Endodermal cell (in vitro differentiated cells): ENCODE measurements at places on chromosomes 13 and 19.

- no peak for DNase-seq
These were observed 75.0 kb downstream of the RYR1 start for GRCh38 chr19:38508507-38508906.

DNA sequence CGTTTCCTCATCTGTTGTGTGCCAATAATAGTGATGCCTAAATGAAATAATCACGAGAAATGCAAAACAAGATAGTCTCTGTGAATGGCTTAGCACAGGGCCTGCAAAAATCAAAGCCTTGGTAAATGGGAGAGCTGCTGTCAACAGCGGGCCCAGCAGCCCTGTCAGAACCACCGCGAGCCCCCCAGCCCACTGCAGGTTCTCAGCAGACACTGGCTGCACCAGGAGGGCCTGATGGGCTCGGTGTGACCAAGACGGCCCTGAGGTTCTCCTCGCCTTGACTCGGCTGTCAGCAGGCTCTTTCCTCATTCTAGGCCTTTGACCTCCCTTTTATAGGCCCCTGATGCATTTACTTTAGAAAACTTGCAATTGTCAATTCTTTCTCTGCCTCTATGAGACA is 90.9 kb upstream of the GPR183 start:
- no peak for DNase-seq

GRCh38 chr13:74056801-74057542 is 77.2 kb downstream of the KLF12 start:
- DNase-seq = no peak

DNA sequence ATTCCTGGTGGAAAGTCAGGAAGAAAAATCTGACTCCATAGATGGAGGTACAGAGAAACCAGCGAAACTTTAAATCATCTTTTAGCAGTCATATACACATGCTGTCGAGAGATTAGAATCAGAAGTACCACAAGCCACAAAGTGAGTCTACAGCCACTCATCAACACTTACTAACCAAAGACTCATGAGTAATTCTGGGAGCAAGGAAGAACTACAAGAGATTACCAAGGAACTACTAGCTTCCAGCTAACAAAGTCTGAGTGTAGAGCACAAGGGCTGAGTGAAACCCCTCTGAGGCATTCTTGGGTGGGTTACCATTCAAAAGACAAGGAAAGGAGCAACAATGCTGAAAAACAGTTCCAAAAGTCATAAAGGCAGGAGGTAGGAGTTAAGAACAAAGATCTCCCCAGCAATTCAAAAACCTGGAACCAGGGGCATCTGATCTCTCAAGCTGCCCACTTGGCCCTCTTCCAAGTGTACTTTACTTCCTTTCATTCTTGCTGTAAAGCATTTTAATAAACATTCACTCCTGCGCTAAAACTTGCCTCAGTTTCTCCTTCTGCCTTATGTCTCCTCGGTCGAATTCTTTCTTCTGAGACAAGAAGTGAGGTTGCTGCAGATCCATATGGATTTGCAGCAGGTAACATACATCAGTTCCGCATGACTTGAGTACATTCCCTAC is 13.0 kb downstream of the RBM26 start:
- DNase-seq = no peak

GRCh38 chr13:31437975-31438374 is 238.2 kb downstream of the B3GLCT start:
- DNase-seq = no peak

- DNase-seq = no peak
These were observed 118.0 kb downstream of the ATP11A start for GRCh38 chr13:112807653-112808376.

DNA sequence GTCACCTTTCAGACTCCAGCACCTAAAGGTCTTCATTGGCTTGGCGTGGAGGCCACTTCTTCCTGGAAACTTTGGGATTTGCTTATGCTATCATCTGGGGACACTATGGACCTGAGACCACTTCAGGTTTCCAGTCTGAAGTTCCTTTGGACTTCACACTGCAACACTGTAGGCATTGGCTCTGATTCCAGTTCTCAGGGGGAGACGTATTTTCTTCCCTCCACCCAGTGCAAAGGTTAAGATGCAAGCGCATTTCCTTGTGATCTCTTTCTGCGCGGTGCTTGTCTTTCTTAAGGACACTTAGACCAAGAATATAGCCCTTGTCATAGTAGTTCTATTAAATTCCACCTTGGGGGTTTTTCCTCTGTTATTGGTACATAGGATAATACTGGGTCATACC is 299.8 kb downstream of the TSHZ3 start:
- no peak for DNase-seq

- peak; percentile 85 for DNase-seq
These were observed 1244.5 kb downstream of the PCDH9 start for GRCh38 chr13:65985612-65986011.

- no peak for DNase-seq
These were observed 12.6 kb downstream of the LSM4 start for GRCh38 chr19:18310118-18310909.

DNA sequence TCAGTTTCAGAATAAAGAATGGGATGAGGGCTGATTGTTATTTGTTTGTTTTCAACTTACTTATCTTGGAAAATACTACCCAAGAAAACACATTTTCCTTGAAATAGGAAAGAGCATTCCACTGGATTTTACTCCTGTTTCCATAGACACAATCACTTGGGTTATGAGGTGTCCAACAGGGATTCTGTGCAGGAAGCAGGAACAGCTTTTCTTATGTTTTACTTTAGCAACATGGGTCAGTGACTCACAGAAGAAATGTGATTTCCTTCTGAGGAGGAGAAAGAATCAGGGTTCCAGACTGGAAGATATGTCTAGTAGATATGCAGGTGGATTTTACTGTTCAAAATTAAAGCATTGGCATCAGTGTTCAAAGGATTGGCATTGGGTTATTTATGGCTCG is 180.8 kb upstream of the GPC6 start:
- no peak for DNase-seq

DNA sequence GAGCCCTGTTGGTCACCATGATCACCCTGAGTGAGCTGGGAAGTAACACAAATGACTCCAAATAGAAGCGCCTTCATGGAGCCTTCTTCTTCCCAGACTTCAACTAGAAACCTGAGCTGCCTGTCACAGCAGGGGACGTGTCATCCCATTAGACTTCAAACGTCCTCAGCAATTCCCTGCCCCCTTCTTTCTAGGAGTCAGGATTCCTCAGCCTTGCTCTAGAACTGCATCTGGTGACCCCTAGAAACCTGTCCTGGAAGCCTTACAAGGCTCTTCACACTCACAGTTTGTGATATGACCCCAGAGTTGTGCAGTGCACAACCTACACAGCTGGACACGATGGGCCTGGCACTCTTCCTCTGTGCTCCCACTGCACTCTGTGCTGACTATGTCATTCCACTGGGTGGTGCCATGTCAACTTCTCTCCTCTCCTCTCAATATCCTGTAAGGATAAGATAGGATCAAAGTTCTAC is 23.6 kb upstream of the TTYH1 start:
- peak; percentile 82 for DNase-seq

DNA sequence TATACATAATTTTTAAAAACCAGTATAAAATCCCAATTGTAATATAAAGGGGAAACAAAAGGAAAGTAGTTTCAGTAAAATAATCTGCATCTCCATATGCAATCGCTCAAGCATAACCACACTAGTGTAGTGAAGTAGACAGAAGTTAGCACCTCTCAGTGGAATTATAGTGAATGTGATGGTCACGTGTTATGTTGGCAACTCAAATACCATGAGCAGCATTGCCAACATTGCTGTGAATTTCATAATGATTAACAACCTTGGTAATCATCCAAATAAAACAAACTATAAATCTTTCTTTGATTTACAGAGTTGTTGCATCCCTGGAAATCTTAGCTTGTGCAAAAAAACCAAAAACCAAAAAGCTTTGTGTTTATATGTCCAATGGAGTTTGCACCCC is 77.3 kb upstream of the SIAH3 start:
- no peak for DNase-seq

- no peak for DNase-seq
These were observed 7.8 kb upstream of the RAB3A start for GRCh38 chr19:18211683-18212082.
